ENCODE measurements at places on chromosomes 3 and 15.
A peak's percentile ranks its signal among the peaks of the same experiment; 100 is the strongest.

DNA sequence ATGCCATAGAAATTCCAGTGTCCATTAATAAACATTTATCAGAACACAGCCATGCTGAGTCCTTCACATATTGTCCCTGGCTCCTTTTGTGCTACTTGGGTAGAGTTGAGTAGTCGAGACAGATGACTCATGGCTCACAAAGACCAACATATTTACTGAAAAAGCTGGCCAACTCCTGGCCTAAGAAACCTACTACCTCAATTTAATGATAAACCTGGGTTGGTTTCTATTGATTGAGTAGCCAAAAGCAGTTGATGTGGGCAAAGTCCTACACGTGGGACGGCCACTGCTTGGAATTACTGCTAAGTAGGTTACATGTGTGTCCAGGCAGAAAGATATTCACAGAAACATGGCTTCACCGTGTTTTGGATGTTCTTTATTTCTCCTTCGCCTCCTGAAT is 402.2 kb downstream of the NR2F2 start:
- DNase-seq: no peak

GRCh38 chr3:159169828-159170227 is 368.0 kb downstream of the MFSD1 start:
- no peak for DNase-seq

DNA sequence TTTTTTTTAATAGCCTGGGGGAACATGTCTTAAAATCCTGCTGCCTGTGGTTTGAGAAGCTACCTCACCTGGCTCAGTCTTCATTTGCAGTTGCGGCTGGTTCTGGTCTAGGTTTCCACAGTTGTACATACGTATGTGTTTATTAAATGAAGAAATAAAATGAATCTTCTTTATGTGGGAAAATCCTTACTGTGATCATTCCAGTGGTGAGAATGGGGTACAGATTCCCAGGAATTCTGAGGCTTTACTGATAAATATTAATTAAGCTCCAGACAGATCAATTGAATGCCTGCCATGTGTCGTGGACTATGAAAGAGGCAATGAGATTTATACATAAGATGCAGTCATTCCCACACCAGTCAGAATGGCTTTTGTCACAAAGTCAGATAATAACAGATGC is 356.1 kb upstream of the GRM7 start:
- no peak for DNase-seq

DNA sequence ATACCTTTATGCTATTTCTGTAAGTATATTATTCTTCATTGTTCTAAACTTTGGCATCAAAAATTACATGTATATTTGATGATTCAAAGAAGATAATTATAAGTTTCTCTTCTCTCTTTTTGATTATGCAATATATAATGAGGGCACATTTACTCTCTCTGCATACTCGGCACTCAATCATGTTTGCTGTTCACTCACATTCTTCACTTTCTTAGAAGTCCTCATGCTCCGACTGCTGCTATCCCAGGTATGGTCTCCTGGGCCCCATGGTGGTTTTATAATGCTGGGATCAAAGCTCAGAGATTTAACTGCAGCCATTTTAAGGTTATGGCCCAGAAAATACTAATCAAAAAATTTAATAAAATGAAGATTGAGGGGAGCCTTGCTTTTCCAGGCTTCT is 529.7 kb upstream of the IL12A start:
- no peak for DNase-seq

DNA sequence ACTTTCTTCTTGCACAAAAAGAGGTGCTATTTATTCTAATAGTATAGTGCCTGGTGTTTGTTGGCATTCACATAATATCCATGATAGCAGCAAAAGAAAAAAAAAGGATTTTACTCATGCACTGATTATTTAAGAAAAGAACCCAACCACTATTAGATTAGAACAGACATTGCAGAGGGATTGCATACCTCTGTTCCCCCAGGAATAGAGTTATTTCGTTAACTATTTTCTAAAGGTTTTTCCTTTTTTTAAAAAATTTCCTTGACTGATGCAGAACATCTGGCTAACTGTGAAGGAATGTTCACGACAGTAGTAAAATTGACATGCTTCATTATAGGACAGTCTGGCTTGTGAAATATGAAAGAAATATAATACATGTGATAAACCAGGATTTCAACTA is 136.6 kb upstream of the PTX3 start:
- DNase-seq: no peak

- DNase-seq: no peak
Measured at GRCh38 chr3:128648940-128649663, 1.5 kb downstream of the RPN1 start.

DNA sequence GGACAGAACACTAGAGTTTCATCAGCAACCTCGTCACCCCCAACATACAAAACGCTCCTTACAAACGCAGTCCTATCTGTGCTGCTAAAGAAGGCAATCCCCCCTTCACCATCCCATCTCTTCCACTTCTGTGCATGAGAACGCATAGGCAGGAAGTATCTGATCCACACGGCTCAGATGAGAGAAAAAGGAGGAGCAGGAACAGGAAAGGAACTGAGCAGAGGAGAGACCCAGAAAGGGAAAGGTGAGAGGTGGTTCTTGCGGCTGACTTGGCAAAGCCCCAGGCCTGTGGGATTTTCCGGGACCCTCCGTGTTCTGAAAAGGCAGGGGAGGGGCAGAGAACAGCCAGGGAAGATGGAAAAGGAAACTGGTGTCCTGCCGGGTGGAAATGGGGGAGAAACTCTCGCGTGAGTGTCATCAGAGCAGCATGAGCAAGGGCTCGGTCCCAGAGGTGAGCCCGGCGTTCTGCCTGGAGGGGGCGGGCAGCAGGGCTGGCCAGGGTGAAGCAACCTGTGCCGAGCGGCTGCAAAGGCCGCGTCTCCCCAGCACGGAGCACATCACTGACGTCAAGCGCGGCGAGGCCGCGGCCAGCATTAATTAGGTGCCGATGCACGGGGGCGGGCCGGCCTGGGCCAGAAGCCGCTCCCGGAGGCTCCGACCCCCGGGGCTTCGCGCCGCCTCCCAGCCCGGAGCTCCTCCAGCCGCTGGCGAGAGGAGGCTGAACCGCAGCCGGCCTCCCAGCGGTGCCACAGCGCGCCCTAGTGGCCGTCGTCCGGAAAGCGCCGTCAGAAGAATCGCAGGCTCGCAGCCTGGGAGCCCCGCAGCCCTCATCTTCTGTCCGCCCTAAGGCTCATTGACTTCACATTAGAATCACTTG is 35.8 kb downstream of the CPN2 start:
- DNase-seq: peak; percentile 73

DNA sequence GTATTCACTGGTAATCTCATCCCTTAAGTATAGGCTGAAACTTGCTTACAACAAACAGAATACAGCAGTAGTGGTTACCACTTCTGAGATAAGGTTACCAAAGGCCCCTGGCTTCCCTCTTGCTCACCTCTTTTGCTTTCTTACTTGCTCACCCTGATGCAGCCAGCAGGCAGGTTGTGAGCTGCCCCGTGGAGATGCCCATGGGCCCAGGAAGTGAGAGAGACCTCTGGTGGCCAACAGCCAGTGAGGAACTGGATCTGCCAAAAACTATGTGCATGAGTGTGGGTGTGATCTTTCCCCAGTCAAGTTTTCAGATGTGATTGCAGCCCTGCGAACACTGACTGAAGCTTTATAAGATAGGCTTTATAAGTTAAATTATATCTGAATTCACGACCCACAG is 48.7 kb downstream of the NMNAT3 start:
- no peak for DNase-seq

DNA sequence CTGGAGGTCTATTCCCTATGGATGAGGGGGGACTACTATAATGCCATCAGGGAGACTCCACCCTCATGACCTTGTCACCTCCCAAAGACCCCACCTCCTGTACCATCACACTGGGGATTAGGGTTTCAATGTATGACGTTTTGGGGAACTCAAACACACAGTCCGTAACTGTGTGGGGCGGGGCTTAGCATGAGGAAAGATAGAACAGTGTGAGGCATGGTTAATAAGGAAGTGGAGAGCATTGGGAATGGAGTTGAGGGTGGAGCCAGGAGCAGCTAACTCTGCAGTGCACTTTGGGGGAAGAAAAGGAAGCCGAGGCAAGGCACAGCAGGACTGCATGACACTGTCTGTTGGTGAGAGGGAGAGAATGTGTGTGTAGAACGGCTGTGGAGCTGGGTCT is 90.9 kb upstream of the AGBL1 start:
- no peak for DNase-seq

- no peak for DNase-seq
Measured at GRCh38 chr3:39272191-39272590, 7.6 kb downstream of the CX3CR1 start.

- DNase-seq: no peak
Measured at GRCh38 chr15:85422607-85423006, 42.2 kb downstream of the AKAP13 start.

GRCh38 chr3:88863196-88863595 is 244.2 kb upstream of the EPHA3 start:
- no peak for DNase-seq

DNA sequence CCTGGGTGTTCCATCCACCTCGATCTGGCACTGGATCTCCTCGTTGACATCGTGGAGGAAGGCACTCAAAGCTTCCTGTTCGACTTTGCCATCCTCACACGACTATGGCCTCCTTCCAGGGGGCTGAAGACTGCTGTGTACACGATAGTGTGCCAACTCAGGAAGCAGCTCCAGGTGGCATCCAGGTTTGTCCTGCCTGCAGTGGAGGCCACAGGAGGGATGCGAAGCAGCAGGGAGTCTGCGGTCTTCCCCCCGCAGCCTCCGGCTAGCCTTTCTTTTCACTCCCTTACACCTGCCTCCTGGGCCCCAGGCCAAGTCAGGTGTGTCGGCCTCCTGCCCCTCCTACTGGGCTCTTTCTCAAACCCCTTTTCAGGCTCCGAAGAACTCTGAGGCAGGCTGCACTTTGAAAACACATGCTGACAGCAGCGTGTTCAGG is 32.2 kb downstream of the SYNM start:
- no peak for DNase-seq

GRCh38 chr15:59355730-59356129 is 16.9 kb downstream of the MYO1E start:
- no peak for DNase-seq

- no peak for DNase-seq
Measured at GRCh38 chr3:8712908-8713255, 20.7 kb upstream of the CAV3 start.

GRCh38 chr3:10563396-10563795 is 58.0 kb upstream of the ATP2B2 start:
- DNase-seq: no peak

DNA sequence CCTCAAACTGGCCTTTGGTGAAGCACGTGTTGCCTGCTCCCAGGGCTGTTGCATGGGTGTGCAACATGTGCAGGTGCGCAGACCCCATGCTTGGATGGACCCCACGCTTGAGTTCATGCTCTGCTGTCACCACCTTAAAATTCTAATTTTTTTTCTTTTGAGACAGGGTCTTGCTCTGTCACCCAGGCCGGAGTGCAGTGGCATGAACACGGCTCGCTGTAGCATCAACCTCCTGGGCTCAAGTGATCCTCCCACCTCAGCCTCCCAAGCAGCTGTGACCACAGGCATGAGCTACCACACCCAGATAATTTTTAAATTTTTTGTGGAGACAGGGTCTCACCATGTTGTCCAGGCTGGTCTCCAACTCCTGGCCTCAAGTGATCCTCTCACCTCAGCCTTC is 9.1 kb upstream of the IGDCC3 start:
- DNase-seq: no peak

DNA sequence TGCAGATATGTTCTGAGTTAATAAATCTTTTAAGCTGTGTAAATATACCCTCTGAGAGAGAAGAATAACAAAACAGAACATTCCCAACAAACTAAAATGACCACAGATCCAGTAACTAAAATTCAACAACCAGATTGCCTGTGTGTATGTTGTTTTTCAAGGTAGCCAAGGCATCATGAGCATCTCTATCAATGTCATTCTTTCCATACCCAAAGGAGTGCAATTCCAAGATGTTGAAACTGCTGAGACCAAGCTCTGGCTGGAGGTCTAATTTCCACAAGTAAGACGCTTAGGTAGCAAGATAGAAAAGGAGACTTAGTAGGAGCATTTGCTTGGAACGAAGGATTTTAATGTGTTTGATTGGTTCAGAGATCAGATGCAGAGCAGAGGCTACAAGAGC is 276.3 kb downstream of the RBMS3 start:
- no peak for DNase-seq

GRCh38 chr3:27666708-27667107 is 55.4 kb downstream of the EOMES start:
- no peak for DNase-seq

DNA sequence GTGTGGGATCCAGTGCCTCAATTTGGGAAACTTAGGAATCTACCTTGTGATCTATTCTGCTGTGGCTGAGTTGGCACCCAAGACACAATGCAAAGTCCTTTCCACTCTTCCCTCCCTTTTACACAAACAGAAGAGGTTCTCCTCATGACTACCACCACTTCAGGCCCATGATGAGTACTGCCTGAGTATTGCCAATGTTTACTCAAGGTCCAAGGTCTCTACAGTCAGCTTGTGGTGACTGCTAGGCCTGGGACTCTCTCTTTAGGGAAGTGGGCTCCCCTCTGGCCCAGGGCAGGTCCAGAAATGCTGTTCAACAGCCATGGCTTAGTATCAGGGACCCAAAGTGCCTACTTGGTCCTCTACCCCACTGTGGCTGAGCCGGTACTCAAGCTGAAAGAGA is 56.8 kb upstream of the PEX5L start:
- no peak for DNase-seq

- no peak for DNase-seq
Measured at GRCh38 chr3:50600841-50601591, 10.6 kb downstream of the CISH start.

GRCh38 chr15:45287390-45287956 is 35.4 kb downstream of the SLC28A2 start:
- no peak for DNase-seq

- no peak for DNase-seq
Measured at GRCh38 chr3:4856136-4856535, 123.1 kb upstream of the BHLHE40 start.

DNA sequence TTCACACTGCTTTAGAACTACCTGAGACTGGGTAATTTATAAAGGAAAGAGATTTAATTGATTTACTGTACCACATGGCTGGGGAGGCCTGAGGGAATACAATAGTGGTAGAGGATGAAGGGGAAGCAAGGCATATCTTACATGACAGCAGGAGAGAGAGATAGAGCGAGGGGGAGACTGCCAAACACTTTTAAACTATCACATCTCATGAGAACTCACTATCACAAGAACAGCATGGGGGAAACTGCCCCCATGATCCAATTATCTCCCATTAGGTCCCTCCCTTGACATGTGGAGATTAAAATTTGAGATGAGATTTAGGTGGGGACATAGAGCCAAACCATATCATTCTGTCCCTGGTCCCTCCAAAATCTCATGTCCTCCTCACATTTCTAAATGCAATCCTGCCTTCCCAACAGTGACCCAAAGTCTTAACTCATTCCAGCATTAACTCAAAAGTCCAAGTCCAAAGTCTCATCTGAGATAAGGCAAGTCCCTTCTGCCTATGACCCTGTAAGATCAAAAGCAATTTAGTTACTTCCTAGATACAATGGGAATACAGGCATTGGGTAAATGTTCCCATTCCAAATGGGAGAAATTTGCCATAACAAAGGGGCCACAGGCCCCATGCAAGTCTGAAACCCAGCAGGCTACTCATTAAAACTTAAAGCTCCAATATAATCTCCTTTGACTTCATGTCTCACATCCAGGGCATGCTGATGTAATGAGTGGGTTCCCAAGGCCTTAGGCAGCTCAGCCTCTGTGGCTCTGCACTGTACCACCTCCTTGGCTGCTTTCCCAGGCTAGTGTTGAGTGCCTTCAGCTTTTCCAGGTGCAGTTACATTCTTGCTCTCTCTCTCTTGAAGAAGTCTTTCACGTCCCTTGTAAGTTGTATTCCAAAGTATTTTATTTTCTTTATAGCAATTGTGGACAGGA is 481.7 kb upstream of the TGFBR2 start:
- DNase-seq: no peak

GRCh38 chr15:35810007-35810406 is 264.0 kb upstream of the DPH6 start:
- DNase-seq: no peak

GRCh38 chr3:173429527-173429926 is 32.0 kb downstream of the NLGN1 start:
- no peak for DNase-seq

Measured in stimulated activated CD8-positive, alpha-beta memory T cell treated with anti-CD3 and anti-CD28 coated beads, Interleukin-12 subunit alpha, Interleukin-12 subunit beta, amount 100 ng/mL, for 1 hour (primary cell).